ENCODE measurements at places on chromosomes 16 and 17. TPM values are rescaled to one million over a fixed set of nuclear protein-coding genes. Genes with fewer than 3 reads are reported as not detected.

Gene SERPINF2
- total RNA-seq, result 0.16 TPM

Gene MEOX1
- total RNA-seq, result 0.50 TPM

DNA sequence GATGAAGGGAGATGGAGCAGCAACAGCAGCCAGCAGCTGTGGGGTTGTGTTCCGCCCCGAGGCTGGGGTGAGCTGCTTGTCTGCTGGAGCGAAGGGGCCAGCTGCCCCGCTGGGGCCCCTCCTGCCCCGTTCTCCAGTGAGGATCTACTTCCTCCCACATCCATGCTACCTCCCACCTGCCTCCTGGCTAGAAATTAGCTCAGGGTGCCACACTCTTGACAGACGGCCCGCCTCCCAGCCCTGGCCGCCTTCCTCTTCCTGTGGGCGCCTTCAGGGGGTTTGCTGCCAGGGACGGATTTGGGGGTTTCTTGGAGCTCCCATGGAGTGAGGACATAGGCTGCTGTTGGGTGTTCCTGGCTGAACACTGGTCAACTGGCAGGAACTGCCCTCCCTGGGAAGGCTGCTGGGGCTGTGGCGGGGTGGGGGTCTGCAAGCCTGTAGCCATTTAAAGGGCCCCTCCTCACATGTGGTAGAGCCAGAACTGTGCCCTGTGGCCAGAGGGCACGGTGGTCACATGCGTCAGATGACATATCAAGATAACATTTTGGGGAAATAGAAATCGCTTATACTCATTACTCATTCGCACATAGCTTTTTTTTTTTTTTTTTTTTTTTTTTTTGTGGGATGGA lies 13.1 kb downstream of the TBC1D24 start:
- no peak for DNase-seq

DNA sequence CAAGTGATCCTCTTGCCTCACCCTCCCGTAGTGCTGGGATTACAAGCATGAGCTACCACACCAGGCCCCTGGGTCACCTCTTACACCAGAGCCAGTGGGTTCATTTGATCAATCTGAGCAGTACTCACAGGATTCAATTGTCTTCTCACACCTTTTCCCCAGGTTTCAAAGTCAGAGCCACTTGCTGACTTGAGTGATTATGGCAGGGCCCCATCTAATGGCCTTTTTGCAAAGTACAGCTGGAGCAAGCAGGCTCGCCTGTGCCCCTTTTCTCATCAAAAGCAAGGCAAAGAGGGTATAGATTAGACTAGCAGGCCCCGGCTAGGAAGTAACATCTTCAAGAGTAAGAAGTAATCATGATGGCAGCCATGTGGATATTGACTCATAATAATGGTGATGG lies 114.8 kb upstream of the NOL11 start:
- peak; percentile 86 for DNase-seq

DNA sequence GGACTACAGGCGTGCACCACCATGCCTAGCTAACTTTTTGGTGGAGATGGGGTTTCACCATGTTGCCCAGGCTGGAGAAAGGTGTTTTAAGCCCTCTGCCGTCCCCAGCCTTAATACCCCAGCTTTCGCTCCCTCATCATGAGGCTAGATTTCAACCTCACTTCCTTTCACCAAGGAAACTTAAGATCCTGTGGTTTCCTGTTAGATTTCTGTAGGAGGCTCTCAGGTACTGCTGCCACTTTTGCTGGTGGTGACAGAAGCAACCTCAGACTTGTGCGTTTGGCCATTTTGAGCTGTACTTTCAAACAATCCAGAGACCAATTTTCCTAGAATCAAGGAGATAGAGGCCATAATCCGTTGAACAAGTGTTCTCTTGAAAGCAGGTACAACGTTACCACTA lies 36.2 kb downstream of the MPHOSPH6 start:
- DNase-seq, result peak; percentile 75

All from activated CD4-positive, alpha-beta T cell treated with anti-CD3 and anti-CD28 coated beads, Interleukin-2, amount 10 ng/mL, durations not matched to agents 24 days and 14 days (primary cell).